ENCODE measurements at places on chromosomes 7 and 10.

GRCh38 chr7:141562972-141563371, 11.8 kb downstream of the AGK start:
- DNase-seq = no peak

GRCh38 chr10:130717083-130717482, 580.9 kb downstream of the GLRX3 start:
- no peak for DNase-seq

- no peak for DNase-seq
Observed at GRCh38 chr10:68239069-68239468, 7.2 kb upstream of the ATOH7 start.

- no peak for DNase-seq
Observed at GRCh38 chr10:102140913-102141540, 8.2 kb downstream of the PPRC1 start.

DNA sequence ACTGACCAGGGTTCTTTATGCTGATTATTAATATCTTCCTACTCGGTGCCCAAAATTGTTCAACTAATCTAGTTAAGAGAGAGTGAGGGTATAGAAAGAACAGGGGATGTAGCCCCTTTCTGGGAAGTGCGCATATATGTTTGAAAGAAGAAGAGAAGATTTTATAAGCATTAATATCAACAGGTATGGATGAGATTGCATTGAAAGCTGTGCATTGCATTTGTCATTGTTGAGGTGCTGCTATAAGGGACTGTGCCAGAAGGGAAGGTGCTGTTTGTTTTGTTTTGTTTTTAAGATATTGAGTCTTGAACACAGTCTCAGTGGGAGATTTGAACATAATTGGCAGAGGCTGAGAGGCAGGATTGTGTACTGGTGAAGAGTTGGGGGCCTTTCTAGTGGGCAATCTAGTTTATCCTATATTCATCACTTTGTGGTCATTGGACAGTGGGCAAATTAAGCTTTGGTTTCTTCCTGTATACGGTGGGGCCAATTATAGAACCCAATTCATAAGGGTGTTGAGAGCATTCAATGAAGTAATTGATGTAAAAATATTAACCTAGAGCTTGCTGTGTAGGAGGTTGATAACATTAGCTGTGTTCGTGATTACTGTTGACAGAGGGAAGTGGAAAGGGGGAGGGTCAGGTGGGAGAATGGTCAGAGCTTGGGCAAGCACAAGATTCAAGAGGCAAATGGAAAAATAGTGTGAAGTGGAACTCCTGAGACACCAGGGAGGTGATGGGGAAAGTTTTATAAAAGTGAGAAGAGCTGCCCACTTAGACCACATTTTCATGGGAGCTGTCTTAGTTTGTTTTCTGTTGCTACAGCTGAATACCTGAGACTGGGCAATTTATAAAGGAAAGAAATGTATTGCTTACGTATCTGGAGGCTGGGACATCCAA, 19.9 kb upstream of the PCGF5 start:
- DNase-seq = peak; percentile 63

All from cardiac muscle cell (in vitro differentiated cells and primary cell).